ENCODE measurements at places on chromosomes 7 and 10.

GRCh38 chr7:55179931-55180682 is 161.3 kb downstream of the EGFR start:
- DNase-seq: no peak

DNA sequence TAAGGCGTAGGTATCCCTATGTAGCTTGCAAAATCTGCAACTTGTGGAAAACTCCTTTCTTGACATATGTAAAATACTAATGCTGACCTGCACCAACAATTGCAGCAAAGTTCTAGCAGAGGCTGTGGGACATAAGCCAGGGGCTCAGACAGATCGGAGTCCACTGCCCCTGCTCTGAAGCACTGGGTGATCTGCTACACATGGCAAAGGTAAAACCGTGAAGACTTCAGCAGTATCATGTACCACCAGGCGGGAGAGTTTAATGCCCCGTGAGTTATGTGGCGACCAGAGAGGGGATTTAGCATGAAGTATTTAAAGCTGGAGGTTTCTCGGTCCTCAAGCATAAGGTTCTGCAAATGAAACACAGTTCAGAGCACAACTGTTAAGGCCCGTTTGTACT is 76.4 kb downstream of the ABCC2 start:
- no peak for DNase-seq

GRCh38 chr7:1823376-1824150 is 153.5 kb downstream of the ELFN1 start:
- DNase-seq: no peak

GRCh38 chr7:22885797-22886261 is 63.2 kb upstream of the TOMM7 start:
- no peak for DNase-seq

DNA sequence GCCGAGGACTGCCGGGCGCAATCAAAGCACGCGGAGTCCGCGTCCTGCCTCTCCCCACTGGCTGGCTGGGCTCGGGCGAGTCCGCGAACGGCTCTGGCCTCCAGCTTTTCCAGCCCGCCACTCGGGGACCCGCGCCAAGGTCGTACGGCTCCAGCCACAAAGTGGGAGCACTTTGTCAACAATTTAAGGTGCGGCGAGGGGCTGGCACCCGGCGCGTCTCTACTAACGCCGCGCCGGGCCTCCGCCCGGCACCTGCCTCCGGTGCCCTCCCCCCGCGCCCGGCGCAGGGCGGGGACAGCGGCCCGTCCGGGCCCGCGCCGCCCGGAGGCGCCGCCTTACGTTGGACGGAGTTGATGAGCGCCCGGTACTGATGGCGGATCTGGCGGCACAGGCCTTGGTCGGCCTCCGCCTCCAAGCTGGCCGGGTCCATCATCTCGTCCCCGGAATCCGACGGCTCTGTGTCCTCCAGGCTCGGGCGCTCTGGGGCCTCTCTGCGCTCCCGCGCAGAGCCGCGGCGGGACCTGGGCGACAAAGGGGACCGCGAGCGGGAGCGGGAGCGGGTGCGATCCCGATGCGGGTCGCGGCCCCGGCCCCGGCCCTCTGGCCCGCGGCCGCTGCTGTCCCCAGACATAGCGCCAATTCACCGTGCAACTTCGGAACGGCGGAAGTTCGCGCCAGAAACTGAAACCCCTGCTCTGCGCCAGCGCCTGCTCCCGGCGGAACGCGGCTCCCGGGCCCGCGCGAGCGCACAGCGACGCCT is at the start of gene NSMCE4A:
NSMCE4A (minus strand) TSS at position 683 of the 760 bp plus-strand sequence; CDS start at position 631, 52 bp downstream.
- DNase-seq: peak; percentile 31

- DNase-seq: no peak
Measured at GRCh38 chr10:3786295-3787015, 1.4 kb upstream of the KLF6 start.
